M059J (cell line): ENCODE measurements at places on chromosomes 1 and 21.
A peak's percentile ranks its signal among the peaks of the same experiment; 100 is the strongest.

- DNase-seq, result no peak
Measured at GRCh38 chr1:3021233-3021671, at the start of gene ACTRT2. Gene ACTRT2, plus strand, starts transcription at chr1:3021467. Its CDS starts 220 bp downstream, at chr1:3021687.

DNA sequence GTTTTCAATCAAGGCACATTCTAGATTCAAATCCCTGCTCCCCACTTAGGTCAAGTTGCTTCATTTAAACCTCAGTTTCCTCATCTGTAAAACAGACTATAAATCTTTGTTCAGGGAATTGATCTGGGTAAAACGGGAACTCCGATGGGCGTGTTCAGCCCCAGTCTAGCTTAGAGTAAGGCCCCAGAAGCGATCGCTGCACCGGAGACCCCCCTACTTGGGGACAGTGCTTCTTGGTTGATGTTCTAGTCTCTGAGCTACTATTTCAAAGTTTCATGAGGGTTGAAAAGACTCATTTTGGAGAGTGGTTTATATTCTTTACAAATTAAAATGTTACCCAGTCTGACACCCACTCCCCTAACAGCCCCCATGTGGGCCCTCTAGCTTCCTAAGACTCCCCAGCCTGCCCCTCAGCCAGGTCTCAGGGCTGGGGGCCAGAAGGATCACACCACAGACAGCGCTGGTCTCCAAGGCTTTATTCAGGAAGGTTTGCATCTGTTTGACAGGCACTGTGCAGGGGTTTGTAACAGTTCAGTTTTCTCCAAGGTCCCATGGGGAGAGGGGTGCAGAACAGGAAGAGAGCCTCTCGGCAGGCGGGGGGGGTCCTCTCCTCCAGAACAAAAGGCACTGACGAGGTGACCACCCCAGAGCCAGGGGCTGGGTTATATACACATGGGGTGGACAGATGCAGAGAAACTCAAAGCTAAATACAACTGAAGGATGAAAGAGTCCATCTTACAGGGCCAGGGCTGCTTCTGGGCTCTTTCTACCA is 82.9 kb downstream of the STUM start:
- DNase-seq, result no peak

DNA sequence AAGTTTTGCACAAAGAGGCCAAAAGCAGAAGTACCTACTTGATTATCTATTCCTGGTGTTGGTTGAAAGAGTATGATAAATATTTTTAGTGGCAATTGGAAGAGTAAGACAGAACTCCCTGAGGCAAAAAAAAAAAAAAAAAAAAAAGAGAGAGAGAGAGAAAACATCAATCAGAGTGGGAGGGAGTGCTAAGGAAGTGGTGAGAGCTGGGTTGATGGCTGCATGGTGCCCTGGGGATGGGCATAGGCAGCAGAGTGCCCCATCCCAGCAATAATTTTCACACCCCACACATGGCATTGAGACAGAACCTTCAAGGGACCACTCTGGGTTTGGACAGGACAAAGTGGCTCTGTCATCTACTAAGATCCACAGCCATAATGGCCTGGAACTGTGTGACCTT is 59.4 kb upstream of the FAM20B start:
- DNase-seq, result no peak

DNA sequence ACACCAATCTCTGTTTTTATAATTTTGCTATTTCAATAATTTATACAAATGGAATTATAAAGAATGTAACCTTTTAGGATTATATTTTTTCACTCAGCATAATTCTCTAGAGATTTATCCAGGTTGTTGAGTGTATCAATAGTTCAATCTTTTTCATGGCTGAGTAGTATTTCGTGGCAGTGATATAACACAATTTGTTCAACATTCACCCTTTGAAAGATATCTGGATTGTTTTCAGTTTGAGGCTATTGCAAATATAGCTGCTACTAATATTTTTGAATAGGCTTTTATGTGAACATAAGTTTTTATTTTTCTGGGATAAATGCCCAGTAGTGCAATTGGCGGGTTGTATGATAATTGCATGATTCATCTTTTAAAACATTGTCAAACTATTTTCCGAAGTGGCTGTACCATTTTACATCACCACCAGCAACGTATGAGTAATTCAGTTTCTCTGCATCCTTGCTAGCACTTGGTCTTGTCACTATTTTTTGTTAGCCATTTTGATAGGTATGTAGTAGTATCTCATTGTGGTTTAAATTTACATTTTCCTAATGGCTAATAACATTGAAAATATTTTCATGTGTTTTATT is 55.6 kb upstream of the ABCD3 start:
- peak; percentile 14 for DNase-seq

- DNase-seq, result no peak
Measured at GRCh38 chr1:237931581-237931980, 40.9 kb upstream of the ZP4 start.

- peak; percentile 93 for DNase-seq
Measured at GRCh38 chr1:221035662-221036153, 156.5 kb downstream of the HLX start.

DNA sequence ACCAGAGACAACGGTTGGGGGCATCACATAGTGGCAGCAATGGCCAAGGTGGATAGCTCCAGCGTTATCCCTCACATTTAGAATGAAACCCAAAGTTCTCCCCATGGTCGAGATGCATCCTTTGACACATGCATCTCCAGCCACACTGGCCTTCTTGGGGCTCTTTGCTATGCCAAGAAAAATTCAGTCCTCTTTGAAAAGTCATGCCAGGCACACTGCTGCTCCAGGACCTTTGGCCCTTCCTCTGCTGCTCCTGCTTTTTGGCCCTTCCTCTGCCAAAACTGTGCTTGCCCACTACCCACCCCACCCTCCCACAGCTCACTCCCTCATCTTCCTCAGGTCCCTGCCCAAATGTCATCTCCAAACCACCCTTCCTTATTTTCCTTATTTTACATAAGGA is 106.4 kb downstream of the C1orf94 start:
- DNase-seq, result no peak

GRCh38 chr1:59947047-59947938 is 20.7 kb upstream of the CYP2J2 start:
- peak; percentile 55 for DNase-seq

DNA sequence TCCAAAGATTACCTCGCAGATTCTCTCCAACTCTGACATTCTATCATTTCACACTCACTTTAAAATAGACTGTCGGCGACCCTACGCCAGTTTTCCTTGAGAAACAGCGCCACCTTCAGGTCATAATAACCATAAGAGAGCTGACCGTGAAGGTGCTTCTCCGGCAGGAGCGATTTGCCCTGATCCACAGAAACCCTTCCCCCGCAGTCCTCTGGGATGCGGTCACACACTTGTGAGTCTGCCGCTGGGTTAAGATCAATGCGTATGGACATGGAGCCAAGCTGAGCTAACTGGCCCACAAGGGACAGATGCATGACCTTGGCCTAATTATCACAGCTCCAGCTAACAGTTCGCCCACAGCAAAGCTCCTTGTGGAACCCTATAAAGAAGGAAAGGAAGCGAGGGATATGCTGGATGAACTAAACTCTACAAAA is 32.8 kb upstream of the IFNAR2 start:
- DNase-seq, result peak; percentile 68

DNA sequence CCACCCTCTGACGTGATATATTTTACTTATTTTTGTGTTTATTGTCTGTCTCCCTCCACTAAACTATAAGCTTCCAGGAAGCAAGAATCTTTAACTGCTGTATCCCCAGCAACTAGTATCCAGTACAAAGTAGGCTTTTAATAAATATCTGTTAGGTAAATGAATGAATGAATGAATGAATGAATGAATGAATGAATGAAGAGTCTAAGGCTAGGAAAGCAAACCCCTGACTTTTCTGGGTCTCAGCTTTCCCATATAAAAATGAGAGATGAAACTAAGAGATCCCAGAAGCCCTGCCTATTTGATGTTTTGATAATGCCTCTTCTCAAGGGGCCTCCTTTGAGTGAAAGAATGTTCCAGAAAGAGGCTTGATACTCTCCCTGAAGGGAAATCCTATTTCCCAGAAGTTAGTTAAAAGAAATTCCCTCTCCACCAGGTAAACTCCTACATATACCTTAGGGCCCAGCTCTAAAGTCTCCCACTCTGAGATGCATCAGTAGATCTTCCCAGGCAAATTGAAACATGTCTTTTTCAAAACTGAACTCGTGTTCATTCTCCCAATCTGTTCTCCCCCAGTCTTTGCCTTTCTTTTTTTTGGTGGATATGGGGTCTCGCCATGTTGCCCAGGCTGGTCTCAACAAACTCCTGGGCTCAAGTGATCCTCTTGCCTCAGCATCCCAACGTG is 7.8 kb downstream of the TTC39A start:
- no peak for DNase-seq
